ENCODE measurements at places on chromosomes 2 and 18.
A peak's percentile ranks its signal among the peaks of the same experiment; 100 is the strongest.

- no peak for DNase-seq
Measured at GRCh38 chr2:36409935-36410334, 54.4 kb downstream of the CRIM1 start.

DNA sequence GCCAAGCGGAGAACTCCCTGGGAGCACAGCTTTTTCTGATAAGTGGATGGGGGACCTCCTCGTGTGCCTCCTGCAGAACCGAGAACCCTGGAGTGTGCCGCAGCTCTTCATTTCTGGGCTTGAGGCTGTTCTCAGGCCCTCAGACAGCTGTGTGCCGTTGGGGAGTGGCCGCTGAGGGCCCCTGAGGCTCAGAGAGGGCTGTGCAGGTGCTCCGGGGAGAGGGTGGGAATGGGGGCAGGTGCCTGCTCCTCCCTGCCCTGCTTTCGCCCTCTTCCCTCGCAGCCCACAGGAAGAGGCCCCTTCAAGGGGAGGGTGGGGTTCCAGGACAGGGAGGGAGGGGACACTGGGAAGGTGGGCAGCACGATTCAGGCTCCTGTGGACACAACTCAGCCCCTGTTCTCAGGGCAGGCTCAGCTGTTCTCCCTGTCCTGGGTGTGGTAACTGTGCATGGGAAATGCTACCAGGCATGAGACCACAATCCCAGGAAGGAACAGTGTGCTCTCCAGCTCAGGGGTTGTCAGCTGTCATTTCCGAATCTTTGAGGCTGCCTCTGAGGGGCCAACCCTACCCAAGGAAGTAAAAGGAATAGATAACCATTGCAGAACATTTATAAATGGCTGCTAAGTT is 11.3 kb downstream of the LCT start:
- no peak for DNase-seq

DNA sequence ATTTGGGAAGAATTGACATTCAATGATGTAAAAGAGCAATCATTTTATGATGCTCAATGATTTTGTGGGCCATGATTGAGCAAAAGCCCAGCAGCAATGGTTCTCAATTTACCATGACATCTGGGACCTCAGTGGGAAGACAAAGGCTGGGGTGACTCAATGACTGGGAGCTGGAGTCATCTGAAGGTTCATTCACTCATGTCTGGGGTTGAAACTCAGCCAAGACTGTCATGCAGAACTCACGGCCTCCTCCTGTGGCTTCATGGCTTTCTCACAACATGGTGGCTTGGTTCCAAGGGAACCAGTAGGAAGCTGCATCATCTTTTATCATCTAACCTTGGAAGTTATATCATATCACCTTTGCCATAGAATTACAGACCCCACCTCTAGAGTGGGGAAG is 45.1 kb upstream of the CD226 start:
- no peak for DNase-seq

- peak; percentile 55 for DNase-seq
Measured at GRCh38 chr18:62716619-62717168, 1.4 kb downstream of the PHLPP1 start.

DNA sequence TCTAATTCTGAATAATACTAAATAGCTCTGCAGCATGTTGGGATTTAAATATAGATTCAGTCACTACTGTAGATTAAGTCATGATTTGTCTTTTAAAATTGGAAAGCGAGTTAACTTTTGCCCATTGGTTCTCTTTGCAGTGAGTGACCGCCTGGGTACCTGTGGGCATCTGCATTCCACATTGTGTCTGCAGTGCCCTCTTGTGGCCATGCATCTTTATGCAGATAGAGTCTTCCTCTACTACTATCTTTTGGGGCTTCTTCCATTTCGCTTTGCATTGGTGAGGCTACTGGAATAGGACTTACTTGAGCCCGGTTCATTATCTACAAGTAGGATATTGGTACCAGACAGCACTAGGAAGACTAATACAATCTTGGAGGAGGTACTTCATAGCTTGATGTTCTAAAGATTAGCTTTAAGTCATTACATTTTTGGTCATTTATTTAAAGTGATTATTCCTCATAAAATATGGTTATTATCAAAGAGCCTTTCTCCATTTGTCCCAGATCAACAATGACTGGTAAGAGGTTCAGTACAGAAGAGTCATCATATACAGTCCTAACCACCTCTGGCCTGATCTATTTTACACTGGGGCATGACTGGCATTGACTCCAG is 203.0 kb downstream of the SOCS6 start:
- peak; percentile 63 for DNase-seq

DNA sequence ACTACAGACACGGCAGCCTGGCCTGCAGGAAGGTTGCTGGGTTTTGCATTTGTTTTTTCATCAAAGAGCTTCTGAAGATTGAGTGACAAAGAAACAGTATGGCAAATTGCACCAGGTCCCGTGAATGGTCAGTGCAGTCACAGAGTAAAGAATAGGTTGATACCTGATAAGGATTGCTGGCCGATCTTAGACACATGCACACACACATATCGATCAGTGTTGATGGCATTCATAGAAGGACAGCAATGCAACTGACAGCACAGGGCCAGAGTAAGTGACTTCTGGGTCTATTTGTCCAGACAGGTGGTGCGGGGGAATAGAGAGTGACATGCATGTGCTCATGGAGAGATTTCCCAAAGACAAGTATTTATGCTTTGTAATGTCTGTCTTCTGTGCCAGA is 42.8 kb downstream of the NRP2 start:
- DNase-seq, result no peak

DNA sequence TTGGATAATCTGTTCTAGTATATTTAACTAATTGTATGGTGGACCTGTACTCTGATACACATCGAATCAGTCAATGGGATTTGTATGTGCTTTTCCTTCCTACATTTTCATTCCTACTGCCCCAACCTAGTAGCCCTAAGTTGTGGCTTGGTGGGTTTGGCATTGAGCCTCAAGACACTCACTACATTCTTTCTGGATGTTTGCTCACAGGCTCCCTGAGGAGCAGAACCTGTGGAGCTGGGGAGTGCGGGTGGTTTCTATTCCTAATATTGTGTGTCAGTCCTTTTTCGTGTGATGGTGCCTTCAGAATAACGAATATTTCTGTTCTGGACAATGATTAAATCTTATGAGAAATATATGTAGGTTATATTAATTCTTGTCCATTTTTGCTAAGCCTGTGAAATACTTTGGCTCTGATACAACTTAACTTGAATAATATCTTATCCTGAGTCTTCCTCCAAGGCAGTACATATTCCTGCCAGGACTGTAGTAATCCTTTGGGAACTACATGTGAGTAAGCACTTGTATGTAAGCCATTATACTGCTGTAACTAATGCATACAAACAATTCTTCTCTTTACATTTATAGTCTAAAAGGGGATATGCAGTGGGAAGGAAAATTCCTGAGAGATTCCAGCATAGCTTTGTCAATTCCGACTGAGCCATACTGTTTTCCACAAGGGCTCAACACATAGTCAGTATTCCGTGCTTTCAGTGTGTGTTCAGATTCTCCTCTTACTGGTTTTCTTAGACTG is 150.6 kb downstream of the AGPS start:
- peak; percentile 74 for DNase-seq

GRCh38 chr2:85525567-85525966 is 13.4 kb upstream of the MAT2A start:
- DNase-seq, result no peak

GRCh38 chr2:19078709-19079108 is 279.7 kb downstream of the OSR1 start:
- DNase-seq, result no peak

DNA sequence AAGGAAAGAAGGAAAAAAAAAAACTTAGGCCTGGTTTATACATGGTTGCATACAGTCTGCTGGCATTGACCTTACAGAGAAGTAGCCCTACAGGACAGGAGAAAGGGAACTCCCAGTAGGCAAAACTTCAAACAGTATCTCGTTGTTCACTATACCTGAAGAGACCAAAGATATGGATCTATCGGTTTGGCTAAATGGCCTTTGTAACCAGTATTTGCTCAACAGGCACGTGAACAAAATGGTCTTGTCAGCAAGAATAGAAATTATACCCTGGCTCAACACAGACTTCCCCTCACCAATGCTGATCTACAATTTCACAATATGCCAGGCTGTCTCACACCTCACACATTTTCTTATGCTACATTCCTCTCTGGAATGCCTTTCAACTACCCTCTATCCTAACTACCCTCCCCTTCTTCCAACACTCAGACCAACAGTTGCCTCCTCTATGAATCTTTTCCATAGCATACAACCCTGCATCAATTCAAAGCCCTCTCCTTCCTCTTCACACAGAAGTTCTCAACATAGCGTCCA is 13.7 kb downstream of the HYCC2 start:
- DNase-seq, result no peak

DNA sequence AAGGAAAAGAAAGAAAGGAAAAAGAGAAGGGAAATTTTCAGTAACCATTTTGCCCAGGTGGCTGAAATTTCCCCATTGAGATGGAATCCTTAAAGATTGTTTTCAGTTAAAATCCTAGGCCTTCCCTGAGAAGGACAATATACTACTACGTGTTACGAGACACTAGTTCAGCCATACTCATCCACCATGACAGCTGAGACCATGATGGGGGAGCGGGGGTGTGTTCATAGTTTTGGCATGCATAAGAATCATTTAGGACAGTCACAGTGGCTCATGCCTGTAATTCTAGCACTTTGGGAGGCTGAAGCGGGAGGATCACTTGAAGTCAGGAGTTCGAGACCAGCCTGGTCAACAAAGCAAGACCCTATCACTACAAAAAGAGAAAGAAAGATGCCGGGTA is 28.0 kb downstream of the PLA2R1 start:
- DNase-seq, result no peak
